ENCODE measurements at places on chromosomes 5 and 9.

- no peak for DNase-seq
These were observed 161.4 kb downstream of the DOCK2 start for GRCh38 chr5:169798438-169798837.

GRCh38 chr5:60262576-60263295 lies 369.2 kb upstream of the PDE4D start:
- no peak for DNase-seq

GRCh38 chr9:16069671-16070454 lies 517.0 kb downstream of the CCDC171 start:
- no peak for DNase-seq

GRCh38 chr5:33105521-33105941 lies 335.2 kb upstream of the TARS1 start:
- peak; percentile 3 for DNase-seq

DNA sequence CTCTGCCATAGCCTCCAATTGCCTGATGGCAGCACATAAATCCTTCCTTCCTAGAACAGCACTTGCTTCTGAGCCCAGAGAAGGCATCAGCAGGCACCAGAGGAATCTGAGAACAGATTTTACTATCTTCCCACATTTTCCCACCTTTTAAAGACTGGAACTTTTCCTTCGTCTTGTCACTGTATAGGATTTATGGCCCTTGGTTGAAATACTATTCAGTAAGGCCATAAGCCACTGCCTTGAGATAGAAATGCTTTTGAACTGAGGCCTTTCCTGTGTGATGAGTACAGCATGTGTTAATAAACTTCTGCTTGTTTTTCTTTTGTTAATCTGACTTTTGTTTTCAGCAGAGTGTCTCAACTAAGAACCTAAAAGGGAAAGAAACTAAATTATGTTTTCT lies 84.3 kb downstream of the MRPS27 start:
- DNase-seq, result no peak

DNA sequence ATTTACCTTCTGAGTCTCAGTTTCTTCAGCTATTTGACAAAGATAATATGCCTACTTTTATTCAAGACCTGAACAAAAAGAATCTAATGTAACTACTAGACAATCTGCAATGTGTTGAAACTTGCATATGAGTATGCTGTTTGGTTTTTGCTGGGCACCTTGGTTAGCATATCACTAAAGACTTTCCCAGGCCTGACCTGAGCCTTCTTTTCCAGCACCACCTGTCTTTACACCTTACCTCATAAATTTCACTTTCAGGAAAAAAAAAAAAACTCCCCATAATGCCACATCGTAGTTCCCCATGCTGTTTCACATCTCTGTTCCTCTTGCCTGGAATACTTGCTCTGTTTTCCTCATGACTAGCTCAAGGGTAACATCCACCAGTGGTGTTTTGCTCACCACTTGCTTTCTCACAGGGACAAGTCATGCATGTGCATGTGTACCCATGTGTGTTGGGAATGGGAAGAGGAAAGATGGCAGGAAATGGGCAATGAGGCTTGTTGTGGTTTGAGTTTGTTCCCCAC lies 45.6 kb upstream of the TLE4 start:
- no peak for DNase-seq

- no peak for DNase-seq
These were observed 33.9 kb downstream of the TRIP13 start for GRCh38 chr5:926417-927171.

DNA sequence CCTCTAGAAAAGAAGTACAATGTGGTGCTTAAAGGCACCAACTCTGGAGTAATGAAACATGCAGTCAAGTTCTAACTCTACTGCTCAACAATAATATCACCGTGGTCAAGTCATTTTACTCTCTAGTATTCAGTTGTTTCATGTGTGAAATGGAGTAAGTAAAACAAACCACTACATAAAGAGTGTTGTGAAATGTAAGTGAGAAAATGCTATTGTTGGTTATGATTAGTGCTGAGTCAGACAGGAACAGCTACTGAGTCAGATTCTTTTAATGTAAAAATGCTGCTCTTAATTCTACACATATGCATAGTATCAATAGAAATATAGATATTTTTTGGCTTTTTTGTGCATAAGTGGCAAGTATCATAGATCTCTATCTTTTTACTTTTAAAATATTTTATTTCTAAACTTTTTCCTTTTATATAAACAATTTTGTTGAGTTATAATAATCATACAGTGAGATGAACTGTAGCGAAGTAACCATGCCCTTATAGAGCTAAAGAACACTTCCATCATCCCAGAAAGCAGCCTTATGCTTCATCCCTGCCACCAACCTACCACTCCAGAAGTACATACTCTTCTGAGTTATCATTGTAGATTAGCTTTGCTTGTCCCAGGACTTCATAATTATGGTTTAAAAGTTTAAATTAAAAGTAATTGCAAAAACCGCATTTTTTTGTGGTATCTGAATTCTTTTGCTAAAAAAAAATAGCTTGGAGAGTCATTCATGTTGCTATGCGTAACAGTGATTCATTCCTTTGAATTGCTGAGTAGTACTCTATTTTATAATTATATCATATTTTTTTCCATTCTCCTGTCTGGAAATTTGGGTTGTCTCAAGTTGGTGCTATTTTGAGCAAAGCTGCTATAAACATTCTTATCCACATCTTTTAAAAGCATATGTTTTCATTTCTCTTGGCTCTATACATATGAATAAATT lies 548.2 kb upstream of the CLINT1 start:
- no peak for DNase-seq

- peak; percentile 35 for DNase-seq
These were observed at the start of gene MPDZ for GRCh38 chr9:13279284-13280141. MPDZ (minus strand) TSS chr9:13279692; CDS start chr9:13250315, 29,377 bp downstream.

- no peak for DNase-seq
These were observed 49.4 kb upstream of the ORM1 start for GRCh38 chr9:114273461-114273881.

DNA sequence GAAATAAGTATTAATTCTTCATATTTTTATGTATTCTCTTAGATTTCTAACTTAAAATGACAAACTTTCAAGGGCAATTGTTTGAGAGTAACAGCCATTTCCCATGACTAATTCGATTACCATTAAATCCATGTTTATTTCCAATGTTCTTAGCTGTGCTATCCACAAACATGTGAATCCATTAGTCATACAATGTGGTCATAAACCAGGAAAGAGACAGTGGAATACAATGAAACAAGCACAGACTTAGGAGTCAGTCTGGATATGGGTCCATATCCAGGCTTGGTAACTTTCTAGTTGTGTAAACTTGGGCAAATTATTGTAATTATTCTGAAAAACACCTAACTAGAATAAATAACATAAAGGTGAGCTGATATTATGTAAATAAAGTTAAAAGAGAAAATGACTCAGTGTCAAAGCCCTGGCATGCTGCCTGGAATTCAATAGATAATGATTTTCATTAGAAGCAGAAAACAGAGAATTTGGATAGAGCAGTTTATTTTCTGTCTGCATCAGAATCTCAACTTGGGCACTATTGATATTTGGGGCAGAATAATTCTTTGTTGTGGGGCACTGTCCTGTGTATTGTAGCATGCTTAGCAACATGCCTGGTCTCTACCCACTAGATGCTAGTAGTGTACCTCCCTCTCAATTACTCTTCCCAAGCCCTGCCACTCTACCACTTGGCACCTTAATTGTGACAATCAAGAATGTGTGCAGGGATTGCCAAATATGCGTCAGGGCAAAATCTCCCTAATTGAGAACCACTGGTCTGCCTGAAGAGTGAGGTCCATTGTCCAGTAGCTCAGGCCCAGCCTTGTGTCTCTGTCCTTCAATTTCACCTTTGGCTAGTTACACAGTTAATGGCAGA lies 44.7 kb upstream of the SLC27A6 start:
- DNase-seq, result no peak

- DNase-seq, result no peak
These were observed 38.9 kb downstream of the NDUFS6 start for GRCh38 chr5:1840071-1840547.

GRCh38 chr5:42360056-42360455 lies 63.2 kb upstream of the GHR start:
- no peak for DNase-seq

GRCh38 chr9:23412046-23412445 lies 414.0 kb downstream of the ELAVL2 start:
- no peak for DNase-seq

DNA sequence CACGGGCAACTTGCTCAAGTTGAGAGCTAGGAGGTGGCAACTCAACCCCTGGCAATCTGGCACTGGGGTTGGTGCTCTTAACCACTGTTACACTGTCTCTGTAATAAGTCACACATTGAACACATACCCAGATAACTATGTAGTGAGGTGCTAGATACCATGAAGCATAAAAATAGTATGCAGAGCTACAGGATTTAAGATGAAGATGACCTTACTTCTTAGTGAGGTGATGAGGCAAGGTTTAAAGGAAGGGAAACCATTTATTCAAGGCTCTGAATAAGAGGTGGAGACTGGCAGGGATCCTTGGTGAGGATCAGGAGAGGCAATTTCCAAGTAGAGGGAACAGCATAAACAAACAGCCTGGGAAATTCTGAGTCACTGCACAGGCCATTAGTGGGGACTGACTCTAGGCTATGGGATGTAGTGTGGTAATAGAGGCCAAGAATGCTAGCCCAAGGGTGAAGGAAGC lies 67.6 kb upstream of the NR3C1 start:
- DNase-seq, result no peak

DNA sequence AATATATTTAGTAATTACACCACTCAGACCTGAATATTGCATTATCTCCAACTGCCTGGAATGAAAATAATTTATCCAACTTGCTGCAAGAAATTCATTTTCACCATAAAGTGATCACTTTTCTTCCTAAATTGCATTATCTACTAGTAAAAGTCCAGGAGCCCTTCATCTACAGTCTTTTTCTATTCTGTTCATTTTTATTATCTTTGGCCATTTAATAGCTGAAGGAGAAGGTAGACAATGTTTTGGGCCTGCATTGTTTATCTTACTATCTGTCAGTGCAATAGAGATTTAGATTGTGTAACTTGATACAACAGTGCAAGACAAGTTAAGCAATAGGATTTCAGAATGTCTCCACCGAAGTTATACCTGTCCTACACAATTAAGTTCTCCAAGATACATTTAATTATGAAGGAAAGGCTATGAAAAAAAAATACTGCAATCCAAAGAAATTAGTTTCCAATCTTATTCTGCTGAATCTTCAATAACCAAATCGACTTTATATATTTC lies 1339.7 kb upstream of the CDH6 start:
- DNase-seq, result no peak

GRCh38 chr5:4015709-4016108 lies 420.1 kb downstream of the IRX1 start:
- DNase-seq, result no peak

DNA sequence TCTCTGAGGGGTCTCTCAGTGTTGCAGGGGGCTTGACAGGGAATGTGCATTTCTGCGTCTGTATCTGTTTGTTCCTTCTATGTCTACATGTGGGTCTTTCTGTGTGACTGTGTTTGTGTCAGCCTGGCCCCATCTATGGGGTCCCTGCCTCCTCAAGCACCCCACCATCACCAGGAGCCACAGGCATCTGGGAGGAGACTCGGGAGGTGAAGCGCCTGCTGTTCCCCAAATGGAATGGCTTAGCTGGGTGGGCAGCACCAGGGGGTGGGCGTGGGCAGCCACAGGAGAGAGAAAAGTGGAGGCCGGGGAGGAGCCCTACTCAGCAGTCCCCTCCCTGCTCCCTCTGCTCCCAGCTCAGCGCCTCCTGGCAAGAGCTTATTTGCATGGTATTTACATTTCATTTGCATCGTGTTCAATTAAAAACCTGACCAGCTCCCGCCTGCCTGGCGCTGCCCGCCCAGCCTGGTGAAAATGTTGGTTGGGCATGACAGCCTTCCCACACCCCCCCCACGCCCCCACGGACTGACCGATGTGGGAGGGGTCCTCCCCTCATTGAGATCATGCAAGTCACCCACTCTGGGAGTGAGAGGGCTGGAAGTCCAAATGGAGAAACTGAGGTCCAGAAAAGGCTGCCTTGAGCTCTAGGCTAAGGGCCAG lies 50.5 kb downstream of the CXXC5 start:
- peak; percentile 89 for DNase-seq

- DNase-seq, result no peak
These were observed 63.4 kb upstream of the LRRTM2 start for GRCh38 chr5:138938526-138938925.

- DNase-seq, result peak; percentile 37
These were observed 364 bp downstream of the RPS6 start for GRCh38 chr9:19379697-19380046.

- no peak for DNase-seq
These were observed 333.9 kb upstream of the SEMA6A start for GRCh38 chr5:116908537-116908936.

DNA sequence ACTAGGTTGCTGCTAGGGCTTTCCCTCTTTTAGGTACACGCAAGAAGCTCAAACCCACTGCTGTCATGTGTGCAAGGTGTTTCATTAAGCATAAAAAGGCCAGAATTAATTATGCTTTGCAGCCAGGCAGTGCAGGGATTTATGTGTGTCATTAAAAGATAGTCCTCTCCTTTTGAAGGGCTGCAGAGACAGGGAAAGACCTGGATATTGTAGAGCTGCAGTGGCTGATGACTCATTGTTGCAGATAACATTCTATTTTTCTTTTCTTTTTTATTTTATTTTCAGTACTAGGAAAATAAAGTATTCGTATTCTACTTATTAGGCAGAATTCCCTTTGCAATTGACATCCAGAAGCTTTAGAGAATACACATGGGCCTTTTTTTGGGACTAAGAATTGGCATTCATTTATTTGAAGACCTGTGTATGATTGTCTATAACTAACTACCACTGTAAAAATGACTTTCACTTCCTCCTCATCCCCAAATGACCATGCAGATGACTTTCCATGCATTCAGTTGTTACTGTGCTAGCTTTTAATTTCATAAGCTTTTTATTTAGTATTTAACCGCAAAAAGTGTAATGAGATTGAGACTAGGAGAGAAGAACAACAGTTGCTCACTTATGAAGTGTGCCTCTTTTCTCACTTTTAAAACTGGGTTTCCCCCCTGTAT lies 113.0 kb downstream of the PAM start:
- no peak for DNase-seq

DNA sequence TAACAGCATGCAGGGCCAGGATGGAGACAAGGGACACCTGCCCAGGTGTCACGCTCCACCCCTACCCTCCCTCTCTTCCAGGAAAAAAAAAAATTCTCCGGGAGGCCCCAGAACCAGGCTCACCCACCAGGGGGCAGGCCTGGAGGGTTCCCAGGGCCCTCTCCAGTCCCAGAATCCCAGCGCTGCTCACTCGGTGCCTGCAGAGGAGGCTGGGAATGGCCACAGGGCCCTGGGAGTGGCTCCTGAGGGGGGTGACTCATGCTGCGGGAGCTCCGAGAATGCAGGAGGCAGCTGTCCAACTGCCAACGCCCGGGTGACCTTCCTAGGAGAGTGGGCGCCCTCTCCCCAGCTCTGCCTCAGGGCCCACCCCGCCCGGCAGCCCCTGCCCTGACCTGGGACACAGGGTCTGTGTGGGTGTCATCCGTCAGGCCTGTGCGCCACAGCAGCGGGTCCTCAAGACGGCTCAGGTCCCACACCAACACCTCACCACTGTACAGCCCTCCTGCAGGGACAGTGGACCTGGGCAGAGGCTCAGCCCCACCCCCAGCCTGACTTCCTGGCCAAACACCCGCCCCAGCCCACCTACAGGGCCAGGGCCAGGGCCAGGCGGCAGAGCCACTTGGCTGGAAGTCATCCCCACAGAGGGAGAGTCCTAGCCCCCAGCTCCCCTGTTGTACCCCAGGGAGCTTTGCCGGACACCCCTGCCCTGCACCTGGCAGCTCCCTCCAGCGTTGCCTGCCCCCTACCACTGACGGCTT lies 21.2 kb downstream of the DYNC2I2 start:
- DNase-seq, result no peak
